Vagina (tissue), 2 donors: ENCODE measurements at places on chromosomes 16 and 17.

- DNase-seq: no peak
Measured at GRCh38 chr16:57265850-57266530, 18.5 kb downstream of the PLLP start.

DNA sequence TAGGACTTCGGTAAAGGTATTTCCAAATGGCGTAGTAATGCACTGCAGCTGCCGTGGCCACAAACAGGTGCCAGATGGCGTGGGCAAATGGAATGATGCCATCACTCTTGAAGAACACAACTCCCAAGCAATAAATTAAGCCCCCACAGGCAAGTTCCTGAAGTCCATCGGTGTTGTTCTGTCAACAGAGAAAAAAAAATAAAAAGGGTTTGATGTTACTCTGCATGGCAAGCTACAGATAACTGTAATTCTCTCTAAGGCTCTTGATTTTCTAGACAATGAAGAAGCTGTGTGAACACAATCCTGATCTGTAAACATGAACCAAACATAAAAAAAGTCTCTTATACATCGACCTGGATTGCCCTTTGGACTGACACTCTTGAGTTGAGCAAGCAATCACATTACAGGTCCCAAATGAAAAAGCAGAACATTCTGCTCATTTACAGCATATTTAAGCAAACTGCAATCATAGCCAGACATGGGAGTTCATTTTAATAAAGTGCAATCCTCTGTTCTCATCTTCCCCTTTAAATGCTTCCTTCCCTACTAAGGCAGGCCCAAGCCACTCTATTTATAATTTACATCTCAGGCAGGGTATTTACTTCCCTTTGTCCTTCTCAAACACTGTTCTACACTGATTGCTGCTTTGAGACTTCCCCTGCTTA lies 27.1 kb downstream of the MMD start:
- DNase-seq: no peak

GRCh38 chr16:78490431-78490830 lies 391.0 kb downstream of the WWOX start:
- DNase-seq: no peak

- DNase-seq: no peak
Measured at GRCh38 chr16:68920349-68920748, 77.0 kb downstream of the TANGO6 start.

DNA sequence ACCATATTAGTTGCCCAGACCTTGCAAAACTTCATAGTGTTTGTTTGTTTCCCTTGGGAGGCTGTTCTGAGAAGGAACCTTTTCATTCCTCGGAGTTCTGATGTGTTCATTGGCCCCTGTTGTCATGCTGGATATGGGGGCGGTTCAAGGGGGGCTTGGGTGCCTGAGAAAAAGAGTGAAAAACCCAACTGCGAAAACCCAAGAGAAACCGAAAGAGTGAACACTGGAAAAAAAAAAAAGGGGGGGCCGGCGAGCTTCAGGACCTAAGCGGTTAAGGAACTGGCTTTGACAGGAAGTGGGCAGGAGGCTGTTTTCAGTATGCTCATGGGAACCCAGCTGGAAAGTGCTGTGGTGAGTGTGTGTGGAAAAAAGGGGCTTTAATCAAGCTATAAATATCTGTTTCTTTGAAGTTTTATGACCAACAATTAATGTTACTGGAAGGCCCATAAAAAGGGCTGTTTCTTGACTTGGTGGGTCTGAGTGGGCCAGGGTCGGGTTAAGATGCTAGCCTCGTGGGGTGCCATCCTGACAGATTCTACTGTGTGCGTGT lies 510.7 kb downstream of the MAF start:
- no peak for DNase-seq

- no peak for DNase-seq
Measured at GRCh38 chr16:12113523-12114345, 137.2 kb downstream of the SNX29 start.

- DNase-seq: no peak
Measured at GRCh38 chr16:87850009-87851006, 19.0 kb downstream of the SLC7A5 start.
